ENCODE measurements at places on chromosomes 5 and 9.

GRCh38 chr5:144134194-144134826 is 36.1 kb downstream of the YIPF5 start:
- DNase-seq, result no peak

DNA sequence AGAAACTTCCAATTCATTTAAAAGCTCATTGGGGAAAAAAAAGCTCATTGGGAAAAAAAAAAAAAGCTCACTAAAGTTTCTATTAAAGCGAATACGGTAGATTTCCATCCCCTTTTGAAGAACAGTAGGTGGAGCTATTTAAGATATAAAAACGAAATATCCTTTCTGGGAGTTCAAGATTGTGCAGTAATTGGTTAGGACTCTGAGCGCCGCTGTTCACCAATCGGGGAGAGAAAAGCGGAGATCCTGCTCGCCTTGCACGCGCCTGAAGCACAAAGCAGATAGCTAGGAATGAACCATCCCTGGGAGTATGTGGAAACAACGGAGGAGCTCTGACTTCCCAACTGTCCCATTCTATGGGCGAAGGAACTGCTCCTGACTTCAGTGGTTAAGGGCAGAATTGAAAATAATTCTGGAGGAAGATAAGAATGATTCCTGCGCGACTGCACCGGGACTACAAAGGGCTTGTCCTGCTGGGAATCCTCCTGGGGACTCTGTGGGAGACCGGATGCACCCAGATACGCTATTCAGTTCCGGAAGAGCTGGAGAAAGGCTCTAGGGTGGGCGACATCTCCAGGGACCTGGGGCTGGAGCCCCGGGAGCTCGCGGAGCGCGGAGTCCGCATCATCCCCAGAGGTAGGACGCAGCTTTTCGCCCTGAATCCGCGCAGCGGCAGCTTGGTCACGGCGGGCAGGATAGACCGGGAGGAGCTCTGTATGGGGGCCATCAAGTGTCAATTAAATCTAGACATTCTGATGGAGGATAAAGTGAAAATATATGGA is at the start of gene PCDHGA12:
Gene PCDHGA12 (plus strand): TSS at position 176 of the 782 bp plus-strand sequence. CDS start 253 bp downstream, at position 429.
- DNase-seq, result no peak

GRCh38 chr5:67960939-67961338 is 254.6 kb upstream of the PIK3R1 start:
- no peak for DNase-seq

GRCh38 chr9:129886226-129887174 is 51.2 kb downstream of the USP20 start:
- peak; percentile 53 for DNase-seq

DNA sequence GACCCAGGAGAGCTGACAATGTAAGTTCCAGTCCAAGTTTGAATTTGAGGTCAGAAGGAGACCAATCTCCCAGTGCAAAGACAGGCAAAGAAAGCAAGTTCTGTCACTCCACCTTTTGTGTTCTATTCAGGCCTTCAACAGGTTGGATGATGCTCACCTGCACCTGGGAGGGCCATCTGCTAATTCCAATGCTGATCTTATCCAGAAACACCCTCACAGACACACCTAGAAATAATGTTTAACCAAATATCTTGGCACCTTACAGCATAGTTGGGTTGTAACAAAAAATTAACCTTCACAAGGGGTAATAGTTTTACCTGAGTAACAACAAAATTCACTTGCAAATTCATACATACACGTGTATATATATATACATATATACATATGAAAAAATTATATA is 190.8 kb downstream of the DIRAS2 start:
- no peak for DNase-seq

DNA sequence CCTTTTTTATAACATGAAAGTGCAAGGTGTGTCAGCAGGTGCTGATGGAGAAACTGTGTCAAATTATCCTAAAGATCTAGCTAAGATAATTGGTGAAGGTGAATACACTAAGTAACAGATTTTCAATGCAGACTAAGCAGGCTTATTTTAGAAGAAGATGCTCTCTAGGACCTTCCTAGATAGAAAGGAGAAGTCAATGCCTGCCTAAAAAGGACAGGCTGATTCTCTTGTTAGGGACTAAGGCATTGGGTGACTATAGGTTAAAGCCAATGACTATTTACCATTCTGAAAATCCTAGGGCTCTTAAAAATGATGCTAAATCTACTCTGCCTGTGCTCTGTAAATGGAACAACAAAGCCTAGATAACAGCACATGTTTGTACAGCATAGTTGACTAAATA is 1682.4 kb downstream of the MAT2B start:
- no peak for DNase-seq

GRCh38 chr5:143484601-143485000 is 81.1 kb upstream of the NR3C1 start:
- DNase-seq, result no peak
